Fibroblast of upper back skin (primary cell): ENCODE measurements at places on chromosomes 12 and 14.

GRCh38 chr12:45217846-45218245 is 2.0 kb downstream of the ANO6 start:
- DNase-seq, result no peak

GRCh38 chr14:55238019-55238680 is 33.1 kb upstream of the FBXO34 start:
- DNase-seq, result peak; percentile 23

- peak; percentile 70 for DNase-seq
Observed at GRCh38 chr14:68843471-68844209, 50.8 kb upstream of the ZFP36L1 start.

- DNase-seq, result no peak
Observed at GRCh38 chr14:60944204-60944603, 36.7 kb downstream of the TRMT5 start.

DNA sequence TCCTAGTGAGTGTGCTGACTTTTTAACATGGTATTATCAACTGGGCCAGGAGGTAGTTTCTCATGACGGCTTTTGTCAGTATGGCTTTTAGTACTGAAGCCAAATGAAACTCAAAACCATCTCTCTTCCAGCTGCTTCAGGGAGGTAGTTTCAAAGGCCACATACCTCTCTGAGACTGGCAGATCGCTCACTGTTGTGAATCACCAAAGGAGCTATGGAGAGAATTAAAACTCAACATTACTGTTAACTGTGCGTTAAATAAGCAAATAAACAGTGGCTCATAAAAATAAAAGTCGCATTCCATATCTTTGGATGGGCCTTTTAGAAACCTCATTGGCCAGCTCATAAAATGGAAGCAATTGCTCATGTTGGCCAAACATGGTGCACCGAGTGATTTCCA is 141.1 kb downstream of the HMGA2 start:
- peak; percentile 79 for DNase-seq

DNA sequence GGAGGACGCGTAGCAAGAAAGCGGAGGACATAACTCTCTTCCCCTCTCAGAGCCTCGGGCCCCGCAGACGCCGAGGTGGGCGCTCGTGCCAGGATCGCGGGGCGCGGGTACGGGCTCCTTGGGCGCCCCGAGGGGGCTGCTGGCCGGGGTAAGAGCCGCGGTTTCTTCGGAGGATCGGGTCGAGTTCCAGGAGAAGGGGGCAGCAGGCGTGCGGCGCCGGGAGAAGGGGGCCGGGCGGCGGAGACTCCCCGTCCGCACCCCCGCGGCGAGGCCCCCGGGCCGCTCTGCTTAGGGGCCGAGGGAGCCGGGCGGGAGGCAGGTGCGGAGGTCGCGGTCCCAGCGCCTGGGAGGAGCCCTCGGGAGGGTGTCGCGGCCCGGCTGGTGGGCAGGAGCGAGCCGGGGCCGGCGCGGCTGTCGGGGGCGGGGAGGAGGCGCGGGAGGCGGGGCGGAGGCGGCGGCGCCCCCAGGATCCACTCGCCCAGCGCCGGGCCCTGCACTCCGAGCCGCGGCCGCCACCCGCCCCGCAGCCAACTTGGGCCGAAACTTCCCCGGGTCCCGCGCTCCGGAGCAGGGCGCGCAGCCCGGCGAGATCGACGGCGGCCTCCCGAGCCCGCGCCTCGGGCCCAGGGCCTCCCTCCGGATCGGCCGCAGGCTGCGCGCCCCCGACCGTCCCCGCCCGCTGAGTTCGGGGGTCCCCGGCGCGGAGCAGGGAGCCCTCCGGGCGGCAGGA is 64.4 kb downstream of the FBXL14 start:
- peak; percentile 33 for DNase-seq

DNA sequence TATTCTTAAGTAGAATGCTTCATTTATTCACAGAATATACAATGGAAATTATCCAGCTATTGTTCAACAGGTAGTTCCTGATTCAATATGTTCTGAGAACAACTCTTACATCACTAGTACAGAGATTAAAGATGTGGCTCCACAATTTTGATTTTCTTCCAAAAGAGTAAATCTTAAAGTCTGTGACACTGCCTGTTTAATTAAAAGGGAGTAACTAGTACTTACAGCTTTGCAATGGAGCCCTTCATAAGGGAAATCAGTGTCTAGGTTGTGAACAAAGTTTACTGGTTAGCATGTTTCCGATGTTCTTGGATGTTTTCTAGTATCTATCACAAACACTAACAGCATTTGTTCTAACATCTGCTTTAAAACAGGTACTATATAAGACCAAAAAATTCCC is 30.8 kb downstream of the MIA2 start:
- no peak for DNase-seq

- no peak for DNase-seq
Observed at GRCh38 chr12:40399656-40400055, 174.9 kb downstream of the LRRK2 start.

GRCh38 chr12:27304856-27305255 is 27.8 kb upstream of the BMAL2 start:
- no peak for DNase-seq

GRCh38 chr12:131773582-131774221 is 54.5 kb upstream of the MMP17 start:
- no peak for DNase-seq

DNA sequence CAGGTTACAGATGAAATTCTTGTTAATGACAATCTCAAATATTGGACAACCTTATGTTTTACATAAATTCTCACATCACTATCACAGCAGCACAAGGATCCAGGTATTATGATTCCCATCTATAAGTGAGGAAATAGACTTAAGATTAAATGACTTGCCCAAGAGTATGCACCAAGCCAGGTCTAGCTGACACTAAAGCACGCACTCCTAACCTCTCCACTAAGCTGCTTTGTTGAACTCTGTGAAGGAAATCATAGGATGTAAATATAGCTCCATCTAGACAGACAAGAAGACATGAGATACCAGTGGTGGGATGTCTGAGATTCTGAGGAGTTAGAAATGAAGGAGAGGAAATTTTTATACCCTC is 87.9 kb downstream of the PHLDA1 start:
- DNase-seq, result no peak
